ENCODE measurements at places on chromosomes 7 and 10. TPM values are rescaled to one million over a fixed set of nuclear protein-coding genes. Genes with fewer than 3 reads are reported as not detected.

Gene SLC13A1
- not detected for total RNA-seq

DNA sequence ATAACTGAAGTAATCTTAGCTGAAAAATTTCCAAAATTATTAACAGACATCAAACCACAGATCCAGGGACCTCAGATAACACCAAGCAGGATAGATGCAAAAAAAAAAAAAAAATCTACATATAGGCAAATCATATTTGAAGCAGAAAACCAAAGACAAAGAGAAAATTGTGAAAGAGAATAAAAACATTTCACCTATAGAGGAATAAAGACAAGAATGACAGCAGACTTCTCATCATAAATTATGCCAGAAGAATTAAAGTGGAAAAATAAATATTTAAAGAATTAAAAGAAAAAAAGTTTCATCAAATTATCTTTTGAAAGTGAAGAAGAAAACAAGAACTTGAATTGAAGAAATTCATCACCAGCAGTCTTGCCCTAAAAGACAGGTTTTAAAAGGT lies 467.5 kb downstream of the GPAM start:
- DNase-seq, result peak; percentile 1

- DNase-seq, result no peak
Observed at GRCh38 chr7:100582041-100582579, 3.8 kb downstream of the LRCH4 start.

GRCh38 chr7:101488826-101489572 lies 126.3 kb downstream of the COL26A1 start:
- DNase-seq, result no peak

GRCh38 chr7:106588422-106589197 lies 72.3 kb downstream of the CCDC71L start:
- no peak for DNase-seq

- DNase-seq, result no peak
Observed at GRCh38 chr7:117538053-117538452, 58.2 kb downstream of the CFTR start.

DNA sequence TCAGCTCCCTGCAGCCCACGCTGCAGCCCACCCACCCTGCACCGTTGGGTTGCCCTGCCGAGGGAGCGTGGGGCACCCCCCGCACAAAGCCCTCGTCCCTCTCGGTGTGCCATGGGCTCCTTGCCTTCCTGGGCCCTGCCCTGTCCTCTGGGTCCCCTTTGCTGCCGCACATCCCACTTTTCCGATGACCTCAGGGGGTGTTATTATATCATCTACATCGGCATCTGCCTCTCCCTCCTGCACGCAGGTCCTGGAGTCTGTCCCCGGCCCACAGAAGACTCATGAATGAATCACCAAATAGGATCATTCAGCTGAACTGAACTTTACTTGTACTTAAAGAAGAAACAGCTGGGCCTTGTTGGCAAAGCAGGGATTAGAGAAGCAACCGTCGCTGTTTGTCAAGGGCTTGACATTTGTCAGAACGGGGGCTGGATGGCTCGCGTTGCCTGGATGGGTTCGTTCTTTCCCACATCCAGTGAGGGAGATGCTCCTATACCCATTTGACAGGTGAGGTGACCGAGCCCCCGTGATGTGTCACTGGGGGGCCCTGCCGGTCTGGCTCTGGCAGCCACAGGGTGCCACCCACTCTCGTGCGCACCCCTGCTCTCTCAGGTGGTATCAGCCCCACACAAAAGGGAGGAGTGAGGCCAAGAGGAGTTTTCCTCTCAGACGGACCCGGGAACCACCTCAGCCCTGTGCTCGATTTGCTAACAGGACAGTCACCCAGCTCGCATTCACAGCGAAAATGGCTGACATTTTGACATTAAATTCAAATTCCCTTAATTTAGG lies 58.6 kb upstream of the EBF3 start:
- DNase-seq, result peak; percentile 90

DNA sequence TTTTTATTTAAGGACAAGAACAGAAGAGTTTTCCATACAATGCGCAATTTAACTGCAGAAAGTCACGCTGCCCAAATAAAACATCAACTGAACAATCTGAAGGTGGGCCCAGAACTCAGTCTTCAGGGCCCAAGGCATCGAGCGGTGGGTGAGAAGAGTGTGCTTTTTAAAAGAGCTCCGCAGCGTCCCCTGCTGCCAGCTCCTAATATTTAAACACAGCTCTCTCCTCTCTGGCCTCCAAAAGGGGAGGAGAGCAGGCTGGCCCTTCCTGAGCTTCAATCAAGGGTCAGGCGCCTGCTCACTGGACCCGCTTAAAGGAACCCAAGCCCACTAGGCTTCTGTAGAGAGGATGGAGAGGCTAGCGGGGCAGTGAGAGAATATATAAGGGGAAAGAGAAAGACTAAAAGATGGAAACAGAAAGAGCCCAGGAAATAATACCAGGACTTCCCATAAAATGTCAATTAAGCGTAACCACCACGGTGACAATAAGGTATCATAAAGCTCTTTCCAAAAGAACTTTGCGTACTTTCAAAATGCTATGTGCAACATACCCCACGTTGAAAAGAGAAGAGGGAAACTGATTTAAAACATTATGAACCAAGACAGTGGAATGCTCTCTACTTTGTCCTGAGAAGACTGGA lies 2.8 kb downstream of the FAM53B start:
- DNase-seq, result peak; percentile 63

DNA sequence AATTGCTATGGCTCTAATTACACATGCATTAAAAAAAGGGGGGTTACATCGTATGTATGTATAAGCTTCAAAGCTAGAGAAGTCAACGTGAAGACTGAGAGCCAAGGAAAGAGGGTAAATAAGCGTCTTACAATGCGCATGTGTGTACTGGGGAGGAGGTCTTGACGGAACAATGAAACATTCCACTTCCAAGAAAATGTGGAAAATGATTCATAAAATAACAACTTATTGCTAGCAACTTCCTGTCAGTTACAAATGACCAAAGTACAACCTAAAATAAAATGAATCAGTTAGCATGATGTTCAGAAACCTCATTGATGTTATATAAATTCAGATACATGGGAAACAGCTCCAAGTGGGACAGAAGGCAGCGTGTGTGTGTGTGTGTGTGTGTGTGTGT lies 104.1 kb upstream of the RHEB start:
- peak; percentile 49 for DNase-seq
